GM20000 (cell line): ENCODE measurements at places on chromosomes 7 and 10.

DNA sequence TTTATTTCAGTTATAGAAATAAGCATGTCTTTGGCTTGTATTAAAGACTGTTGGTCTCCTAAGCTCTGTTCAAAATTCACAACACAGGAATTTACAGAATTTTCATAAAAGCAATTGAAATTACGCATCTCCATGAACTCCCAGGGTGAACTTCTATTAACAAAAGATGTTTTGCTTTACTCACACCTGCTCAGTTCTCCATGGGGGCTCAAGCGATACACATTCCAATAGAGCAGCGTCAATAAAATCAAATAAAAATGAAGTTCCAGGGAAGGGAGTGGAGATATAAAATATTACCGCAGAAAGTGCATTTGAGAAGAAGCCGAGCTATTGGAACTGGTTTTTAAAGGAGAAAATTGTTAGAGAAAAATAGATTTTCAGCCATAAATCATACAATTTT lies 41.5 kb upstream of the ZNF438 start:
- no peak for DNase-seq

DNA sequence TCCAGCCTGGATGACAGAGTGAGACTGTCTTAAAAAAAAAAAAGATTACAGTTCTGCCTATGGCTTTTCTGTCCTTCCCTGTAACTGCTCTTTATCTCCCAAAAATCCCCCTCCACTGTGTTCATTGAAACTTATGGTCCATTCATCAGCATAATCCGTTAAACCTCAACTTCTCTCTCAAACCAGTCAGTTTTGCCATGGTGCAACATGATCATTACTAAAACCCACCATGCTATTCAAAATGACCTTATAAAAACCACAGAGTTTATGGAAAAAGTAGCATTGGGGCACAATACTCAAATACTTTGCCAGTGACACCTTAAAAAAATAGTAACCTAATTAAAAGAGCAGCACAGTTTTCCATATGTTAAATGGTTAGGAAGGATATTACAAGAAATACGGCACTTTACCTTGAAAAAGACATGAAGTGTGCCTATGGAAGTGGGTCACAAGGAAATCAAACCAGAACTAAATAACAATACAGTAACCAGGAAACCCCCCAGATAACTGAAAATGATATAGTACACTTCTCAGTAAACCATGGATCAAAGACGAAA lies 74.0 kb upstream of the ST8SIA6 start:
- DNase-seq, result no peak

DNA sequence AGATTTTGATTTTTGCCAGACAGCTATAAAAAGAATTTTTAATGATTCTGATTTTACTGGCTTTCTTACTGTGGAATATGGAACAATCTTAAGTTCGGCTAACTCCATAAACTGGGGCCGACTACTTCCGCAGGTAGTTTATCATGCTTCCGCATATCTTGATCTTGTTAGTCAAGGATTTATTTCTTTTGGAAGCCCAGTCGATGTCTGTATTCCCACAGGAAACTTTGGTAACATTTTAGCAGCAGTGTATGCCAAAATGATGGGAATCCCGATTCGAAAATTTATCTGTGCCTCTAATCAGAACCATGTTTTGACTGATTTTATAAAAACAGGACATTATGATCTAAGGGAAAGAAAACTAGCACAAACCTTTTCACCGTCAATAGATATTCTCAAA lies 8.1 kb downstream of the THNSL1 start:
- DNase-seq, result no peak

GRCh38 chr7:16668049-16668858 lies 22.3 kb downstream of the BZW2 start:
- no peak for DNase-seq

DNA sequence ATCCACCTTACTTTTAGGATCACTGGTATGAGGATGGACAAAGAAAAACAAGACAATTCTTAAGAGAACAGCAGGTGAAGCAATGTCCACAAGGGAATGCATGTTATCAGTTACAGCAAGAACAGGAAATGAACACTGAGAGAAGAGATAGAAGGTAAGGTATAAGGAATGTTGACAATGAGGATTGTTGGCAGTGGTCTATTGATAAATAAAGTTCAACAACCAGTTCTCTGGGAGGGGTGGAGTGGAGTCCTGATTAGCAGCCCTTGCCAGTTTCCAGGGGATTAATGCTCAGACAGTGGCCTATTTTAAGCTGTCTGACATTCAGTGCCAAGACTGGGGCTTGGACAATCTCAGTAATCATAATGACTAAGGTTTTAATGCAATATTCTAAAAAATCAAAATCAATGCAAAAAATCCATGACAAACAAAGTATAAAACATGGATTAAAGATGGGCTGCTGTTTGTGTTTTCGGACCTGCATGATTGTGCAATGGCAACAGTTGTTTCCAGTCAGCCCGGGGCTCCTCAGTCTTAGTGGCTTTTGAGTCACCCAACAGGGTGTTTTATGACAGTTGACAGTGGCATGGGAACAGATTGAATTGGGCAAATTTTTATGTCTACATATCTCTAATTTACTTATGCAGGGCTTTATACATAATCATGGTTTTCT lies 13.8 kb upstream of the AKR1B1 start:
- DNase-seq, result no peak
